Skin of body (tissue), 3 donors: ENCODE measurements at places on chromosomes 6 and 20. TPM values are rescaled to one million over a fixed set of nuclear protein-coding genes. Genes with fewer than 3 reads are reported as not detected.

DNA sequence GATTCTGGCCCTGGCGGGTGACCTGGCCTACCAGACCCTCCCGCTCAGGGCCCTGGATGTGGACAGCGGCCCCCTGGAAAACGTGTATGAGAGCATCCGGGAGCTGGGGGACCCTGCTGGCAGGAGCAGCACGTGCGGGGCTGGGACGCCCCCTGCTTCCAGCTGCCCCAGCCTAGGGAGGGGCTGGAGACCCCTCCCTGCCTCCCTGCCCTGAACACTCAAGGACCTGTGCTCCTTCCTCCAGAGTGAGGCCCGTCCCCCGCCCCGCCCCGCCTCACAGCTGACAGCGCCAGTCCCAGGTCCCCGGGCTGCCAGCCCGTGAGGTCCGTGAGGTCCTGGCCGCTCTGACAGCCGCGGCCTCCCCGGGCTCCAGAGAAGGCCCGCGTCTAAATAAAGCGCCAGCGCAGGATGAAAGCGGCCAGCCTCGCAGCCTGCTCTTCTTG is 868 bp upstream of the SLC2A4RG start:
- no peak for DNase-seq

DNA sequence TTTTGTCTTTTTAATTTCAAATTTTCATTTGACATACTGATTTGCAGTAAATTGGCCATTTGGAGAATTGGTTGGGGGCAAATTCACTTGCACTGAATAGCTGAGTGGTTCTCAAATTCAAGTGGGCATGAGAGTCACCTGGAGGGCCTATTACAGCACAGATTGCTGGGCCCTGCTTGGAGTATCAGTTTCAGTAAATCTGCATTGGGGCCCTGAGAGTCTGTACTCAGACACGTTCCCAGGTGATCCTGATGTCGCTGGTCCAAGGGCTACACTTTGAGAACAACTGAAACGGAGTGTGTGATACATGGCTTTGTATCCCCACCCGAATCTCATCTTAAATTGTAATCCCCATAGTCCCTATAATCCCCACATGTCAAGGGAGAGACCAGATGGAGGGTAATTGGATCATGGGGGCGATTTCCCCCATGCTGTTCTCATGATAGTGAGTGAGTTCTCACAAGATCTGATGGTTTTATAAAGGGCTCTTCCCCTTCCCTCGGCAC is 115.9 kb downstream of the KLHL32 start:
- DNase-seq, result no peak

DNA sequence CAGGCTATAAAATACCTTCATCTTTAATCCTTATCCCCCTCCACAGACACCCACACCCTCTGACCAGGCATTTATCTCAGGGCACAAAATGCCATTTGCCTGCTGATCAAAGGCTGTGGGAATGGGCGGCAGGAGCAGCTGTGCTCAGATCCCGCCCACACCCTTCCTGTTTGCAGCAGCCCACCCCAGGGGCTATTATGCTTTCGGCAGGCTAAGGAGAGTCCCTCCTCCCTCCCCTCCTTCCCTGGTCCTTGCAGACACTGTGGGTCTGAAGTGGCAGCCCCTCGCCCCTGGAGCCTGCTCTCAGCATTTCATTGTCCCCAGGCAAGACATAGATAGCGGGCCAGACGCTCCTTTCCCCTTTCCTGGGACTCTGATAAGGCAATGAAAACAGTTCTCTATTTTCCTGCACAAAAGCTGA is 220.8 kb upstream of the HEY2 start:
- no peak for DNase-seq

GRCh38 chr6:36912586-36912985 is 26.8 kb downstream of the C6orf89 start:
- peak; percentile 62 for DNase-seq

DNA sequence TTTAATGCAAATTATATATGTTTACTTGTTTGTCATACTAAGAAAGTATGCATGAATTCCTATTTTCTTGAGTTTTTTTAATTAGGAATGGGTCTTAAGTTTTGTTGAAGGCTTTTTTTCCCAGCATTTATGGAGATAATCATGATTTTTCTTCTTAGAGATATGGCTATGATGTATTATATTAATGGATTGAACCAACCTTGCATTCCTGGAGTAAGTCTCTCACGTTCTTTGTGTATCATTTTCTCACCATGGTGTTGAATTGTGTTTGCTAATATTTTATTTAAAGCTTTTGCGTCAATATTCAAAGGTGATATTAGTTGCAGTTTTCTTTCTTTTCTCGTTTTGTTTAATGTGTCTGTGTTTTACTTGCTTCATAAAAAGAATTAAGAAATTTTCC is 48.4 kb upstream of the SLC35D3 start:
- no peak for DNase-seq

- DNase-seq, result no peak
These were observed 26.8 kb downstream of the DOK5 start for GRCh38 chr20:54502179-54502578.

DNA sequence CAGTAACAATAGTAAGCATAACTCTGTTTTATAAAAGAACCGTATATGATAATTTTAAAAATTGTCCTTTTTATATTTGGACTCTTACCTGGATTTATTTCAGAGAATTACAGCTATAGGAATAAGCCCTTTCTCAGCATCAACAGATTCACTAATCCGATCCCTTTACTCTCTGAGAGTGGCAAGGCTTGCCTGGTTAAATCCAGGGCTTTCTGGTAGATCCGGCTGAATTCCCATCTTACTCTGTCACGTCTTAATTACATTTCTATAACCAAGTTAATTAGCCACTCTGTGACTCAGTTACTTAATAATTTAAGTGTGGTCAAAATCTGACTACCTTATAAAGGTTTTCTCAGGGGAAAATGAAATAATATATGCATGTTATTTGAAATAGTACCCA is 294.7 kb downstream of the FRK start:
- DNase-seq, result no peak

DNA sequence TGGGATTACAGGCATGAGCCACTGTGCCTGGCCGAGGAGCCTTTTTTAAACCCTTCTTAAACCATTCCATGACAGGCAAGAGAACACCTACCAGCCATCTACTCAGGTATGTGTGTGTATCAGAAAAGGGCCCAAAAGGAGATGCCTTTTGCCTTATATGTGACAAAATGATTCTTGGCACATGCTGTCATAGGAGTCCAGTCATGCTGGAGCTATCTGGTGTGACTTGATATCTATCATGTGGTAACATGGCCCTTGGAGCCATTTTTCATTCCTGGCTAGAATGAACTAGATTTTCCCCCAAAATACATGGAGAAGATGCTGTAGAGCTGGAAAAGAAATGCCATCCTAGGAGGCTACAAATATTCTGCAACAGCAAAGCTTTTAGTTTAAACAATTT is 129.1 kb downstream of the DST start:
- no peak for DNase-seq

GRCh38 chr6:143000811-143001210 is 55.8 kb upstream of the HIVEP2 start:
- no peak for DNase-seq

DNA sequence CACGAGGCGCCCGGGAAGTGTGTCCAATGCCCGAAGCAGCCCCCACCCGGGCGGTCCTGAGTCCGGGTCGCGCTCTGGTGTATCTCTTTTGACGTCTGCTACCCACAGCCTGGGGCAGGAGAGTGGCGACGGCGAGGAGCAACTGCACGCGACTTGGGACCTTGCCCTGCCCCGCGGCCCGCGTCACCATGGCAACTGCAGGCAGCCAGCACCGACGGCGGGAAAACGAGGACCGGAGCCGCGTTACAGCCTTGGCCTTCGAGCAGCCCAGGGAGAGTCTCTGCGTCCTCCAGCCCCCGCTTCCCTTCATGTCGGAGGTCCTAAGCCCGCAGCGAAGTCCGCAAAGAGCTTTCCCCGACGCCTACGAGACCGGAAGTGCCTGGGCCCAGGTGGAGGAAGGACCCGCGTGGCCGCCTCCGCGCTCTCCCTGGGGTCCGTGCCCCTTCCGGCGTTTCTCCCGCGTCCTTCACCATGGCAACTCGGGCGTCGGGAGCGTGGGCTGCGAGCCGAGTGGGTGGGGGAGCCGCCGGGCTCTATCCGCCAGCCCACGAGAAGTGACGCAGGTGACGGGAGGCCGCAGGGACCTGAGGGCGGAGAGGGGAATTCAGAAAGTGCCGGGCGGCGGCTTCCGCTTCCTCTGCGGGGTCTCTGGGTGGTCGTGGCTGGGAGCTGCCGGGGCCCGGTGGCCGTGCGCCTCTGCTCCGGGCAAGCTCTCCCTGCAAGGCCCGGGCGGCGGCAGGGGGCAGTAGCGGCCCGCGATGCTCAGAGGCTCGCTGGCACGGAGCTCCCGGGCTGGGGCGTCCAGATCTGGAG is 88.6 kb upstream of the TGM3 start:
- DNase-seq, result peak; percentile 9

GRCh38 chr6:42359021-42359420 is 92.7 kb downstream of the TRERF1 start:
- DNase-seq, result no peak

DNA sequence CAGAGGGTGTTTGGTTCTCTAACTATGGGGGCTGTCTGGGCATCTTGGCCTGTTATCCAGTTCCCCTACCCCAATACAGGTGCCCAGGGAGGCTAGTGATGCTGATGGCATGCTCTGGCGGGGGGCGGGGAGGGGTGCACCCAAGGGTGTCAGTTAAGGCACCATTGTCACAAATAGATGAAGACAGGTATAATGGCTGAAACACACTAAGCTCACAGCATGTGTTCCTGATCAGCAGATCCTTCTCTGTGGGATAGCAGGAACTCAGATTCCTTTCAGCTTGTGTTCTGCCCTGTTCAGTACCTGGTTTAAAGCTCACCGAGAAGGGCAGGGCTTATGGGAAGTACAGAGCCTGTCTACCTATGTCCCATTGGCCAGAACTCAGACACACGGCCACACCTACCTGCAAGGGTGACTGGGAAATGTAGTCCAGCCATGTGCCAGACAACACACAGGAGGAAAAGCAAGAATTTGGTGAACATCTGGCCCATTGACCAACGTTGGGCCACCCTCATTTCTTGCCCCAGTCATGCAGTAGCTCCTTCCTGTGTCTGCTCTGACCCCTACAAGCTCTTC is 3.4 kb upstream of the RSPO4 start:
- DNase-seq, result no peak

GRCh38 chr6:158536891-158537798 is 22.7 kb upstream of the TMEM181 start:
- no peak for DNase-seq

DNA sequence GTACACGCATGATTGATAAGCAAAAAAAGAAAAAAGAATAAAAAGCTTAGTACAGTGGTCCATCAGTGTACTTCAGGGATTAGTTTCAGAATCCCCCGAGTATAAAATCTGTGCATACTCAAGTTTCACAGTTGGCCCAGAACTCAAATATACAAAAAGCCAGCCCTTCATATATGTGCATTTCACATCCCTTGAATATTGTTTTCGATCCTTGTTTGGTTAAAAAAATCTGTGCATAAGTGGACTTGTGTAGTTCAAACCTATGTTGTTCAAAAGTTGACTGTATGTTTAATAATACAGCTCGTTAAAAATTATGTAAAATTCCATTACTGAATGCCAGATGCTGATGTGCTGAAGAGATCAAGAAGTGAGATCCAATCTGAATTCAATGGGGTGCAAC is 54.2 kb downstream of the LHFPL5 start:
- no peak for DNase-seq

DNA sequence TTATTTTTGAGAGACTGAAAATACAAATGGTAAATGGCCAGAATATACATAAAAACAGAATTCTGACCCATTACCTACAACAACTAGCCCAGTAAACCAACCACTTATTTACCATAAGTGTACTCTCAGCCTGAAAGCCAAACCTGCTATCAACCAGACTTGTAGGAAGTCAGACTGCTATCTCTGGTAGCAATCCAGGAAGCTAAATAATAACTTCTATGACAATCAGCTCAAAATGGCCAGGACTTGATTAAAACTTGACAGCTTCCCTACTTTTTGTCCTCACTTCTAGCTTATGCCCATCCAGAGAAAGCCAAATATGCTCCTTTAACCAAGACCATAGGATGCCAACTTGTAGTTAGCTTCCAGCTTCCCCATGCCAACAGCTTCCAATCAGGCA is 4.7 kb upstream of the WTAP start:
- DNase-seq, result no peak

DNA sequence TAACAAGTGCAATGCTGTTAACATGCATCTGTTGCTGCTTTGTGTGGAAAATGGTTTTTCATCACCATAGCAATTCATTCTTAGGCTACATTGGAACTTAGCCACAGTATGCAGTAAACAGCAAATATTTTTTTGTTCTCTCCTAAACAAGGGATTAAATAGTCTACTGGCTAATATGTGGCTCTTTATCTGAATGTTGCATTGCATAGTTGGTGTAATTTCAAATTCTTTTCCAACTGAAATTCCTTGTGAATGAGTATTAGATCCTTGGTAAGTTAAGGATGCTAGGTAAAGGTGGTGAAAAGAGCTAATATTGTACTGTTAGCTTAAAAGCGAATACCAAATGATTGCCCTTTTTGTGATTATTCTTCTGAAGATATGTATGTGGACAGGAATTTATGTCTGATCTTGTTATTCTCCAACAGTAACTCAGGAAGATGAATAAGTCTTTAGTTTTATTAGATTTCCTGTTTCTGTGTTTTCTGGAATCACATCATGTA is 958 bp downstream of the MLIP start:
- DNase-seq, result peak; percentile 12

DNA sequence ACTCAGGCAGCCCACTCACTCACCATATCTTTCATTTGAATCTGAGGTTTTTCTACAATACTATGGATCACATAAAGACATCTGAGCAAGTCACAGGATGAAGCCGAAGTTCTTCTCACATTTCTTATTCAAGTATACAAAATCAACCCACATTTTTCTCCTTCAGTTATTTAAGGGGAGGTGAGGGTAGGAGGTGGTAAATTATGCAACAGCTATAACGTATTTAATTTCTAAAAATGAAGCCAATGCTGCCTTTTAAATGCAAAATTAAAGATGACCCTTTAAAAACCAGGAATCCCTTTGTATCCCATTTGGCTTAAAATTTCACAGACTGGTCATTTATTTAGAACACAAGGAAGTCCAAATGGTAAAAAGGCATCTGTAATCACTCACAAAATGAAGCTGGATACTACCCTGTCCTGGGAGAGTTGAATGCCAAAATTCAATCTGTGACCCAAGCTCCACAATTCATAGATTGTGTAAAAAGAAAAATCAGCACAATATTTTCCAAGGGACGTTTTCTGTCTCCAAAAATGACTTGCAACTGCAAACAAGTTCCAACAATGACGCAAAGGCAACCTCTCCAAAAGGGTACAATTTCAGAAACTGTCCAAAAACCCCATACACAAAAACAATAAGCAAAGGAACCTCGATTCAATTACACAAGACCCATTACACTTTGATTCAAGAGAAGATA is 48.8 kb downstream of the EPB41L2 start:
- DNase-seq, result no peak

GRCh38 chr6:45895569-45895968 is 120.1 kb downstream of the CLIC5 start:
- no peak for DNase-seq

Gene SLC22A7
- not detected for total RNA-seq

Gene FAM83C
- total RNA-seq, result 7.7 TPM

Gene CPXM1
- total RNA-seq, result 30.5 TPM

Gene DZANK1
- total RNA-seq, result 1.7 TPM

Gene HRH3
- 0.10 TPM for total RNA-seq

Gene SOBP
- 5.9 TPM for total RNA-seq

Gene HLA-DQB1
- 0.69 TPM for total RNA-seq

Gene GHRH
- not detected for total RNA-seq

Gene TOMM34
- 4.8 TPM for total RNA-seq

Gene PACSIN1
- total RNA-seq, result not detected

Gene TMEM170B
- 5.8 TPM for total RNA-seq

Gene OR2H2
- total RNA-seq, result not detected

Gene PPP1R14C
- total RNA-seq, result 18.3 TPM
